ENCODE measurements at places on chromosomes 7 and 10.

DNA sequence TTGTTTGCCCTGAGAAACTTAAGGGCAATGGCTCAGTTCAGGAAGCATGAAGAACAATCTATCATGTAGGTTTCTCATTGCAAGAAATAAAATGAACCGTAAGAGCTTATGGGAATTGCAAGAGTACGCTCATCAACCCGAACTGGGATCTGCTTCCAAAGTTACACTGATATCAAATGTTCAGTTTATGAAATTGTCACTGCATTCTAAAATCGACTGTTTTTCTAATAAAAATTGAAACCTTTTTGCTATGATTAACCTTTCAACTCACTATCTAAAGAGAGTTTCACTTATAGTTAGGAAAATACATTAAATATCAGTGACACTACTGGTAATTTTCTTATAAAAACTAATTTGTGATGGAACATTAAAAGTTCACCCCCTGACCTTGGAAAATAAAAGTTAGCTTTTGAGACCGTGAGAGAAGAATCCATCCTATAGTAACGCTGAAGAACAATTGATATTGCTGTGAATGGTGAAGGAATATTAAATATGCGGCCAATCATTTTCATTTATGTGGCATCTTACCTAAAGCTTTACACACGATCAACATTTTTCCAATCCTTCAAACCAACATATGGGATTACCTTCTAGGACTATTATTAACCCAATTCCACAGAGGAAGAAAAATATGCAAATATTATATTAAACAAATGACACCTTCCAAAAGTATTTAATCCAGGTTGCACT is 2.2 kb downstream of the MEOX2 start:
- no peak for DNase-seq

DNA sequence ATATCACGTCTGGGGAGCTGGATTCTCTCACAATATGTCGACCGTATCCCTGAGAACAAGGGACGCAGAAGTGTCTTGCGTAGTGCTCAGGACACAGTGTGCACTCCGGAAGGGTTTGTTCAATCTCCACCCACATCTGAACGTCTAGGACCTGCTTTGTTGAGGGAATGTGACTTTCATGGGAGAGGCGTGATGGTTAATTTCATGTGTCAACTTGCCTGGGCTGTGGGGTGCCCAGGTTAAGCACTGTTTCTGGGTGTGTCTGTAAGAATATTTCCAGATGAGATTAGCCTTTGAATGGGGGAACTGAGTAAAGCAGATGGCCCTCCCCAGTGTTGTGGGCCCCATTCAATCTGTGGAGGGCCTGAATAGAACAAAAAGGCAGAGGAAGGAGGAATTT is 80.4 kb upstream of the SFMBT2 start:
- no peak for DNase-seq

DNA sequence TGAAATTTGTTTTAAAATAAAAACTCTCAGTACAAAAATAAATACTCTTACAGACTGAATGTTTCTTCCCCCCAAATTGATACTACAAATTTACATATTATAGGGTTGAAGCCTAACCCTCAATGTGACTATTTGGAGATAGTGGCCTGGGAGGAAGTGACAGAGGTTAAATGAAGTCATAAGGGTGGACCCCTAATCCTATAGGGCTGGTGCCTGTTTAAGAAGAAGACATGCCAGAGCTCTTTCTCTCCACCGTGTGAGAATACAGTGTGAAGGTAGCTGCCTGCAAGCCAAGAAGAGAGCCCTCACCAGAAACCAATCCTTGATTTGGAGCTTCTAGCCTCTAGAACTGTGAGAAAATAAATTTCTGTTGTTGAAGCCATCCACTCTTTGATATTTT is 67.6 kb downstream of the MCU start:
- DNase-seq, result no peak

- DNase-seq, result peak; percentile 70
Observed at GRCh38 chr7:85023066-85023712, 163.7 kb downstream of the SEMA3D start.

- DNase-seq, result peak; percentile 1
Observed at GRCh38 chr10:17891435-17891834, 60.3 kb upstream of the SLC39A12 start.

- no peak for DNase-seq
Observed at GRCh38 chr10:108765794-108766193, 1157.5 kb downstream of the XPNPEP1 start.
